ENCODE measurements at places on chromosomes 6 and 20. TPM values are rescaled to one million over a fixed set of nuclear protein-coding genes. Genes with fewer than 3 reads are reported as not detected.

GRCh38 chr6:47440719-47441118, 36.9 kb upstream of the CD2AP start:
- H3K27ac ChIP-seq, result no peak overlapping the region
- H3K4me1 ChIP-seq, result no peaks in the 10 kb centered on the region
- H3K4me3 ChIP-seq, result no peak overlapping the region
- no peaks in the 10 kb centered on the region for H3K36me3 ChIP-seq
- no peak for DNase-seq

DNA sequence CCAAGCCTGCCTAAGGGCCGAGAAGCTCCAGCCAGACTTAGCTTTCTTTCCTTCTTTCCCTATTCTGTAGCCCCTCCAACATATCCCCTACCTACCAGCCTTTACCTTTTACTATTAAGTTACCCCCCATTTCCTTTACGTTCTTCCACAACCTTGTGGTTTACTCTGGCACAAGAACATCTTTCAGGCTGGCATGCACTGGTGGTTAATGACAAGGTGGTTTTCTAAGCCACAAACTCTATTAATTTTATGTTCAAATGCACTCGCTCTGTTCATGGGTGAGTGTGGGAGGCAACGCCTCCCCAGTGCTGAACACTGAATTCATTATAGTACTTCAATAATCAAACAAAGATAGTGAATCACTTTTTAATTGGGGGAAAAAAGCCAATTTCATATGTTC, 64.4 kb downstream of the TRERF1 start:
- H3K27me3 ChIP-seq, result no peaks in the 10 kb centered on the region
- no peak for DNase-seq
- peaks cover 80% of the 10 kb centered on the region for H3K4me1 ChIP-seq
- peaks cover 15% of the 10 kb centered on the region for H3K36me3 ChIP-seq

GRCh38 chr20:10863337-10864060, 189.7 kb upstream of the JAG1 start:
- H3K4me3 ChIP-seq, result no peak overlapping the region
- no peaks in the 10 kb centered on the region for H3K36me3 ChIP-seq

The MYLK2 gene
- 0.36 TPM for total RNA-seq

The MATN4 gene
- 0.64 TPM for total RNA-seq
